ENCODE measurements at places on chromosomes 1 and 21.

DNA sequence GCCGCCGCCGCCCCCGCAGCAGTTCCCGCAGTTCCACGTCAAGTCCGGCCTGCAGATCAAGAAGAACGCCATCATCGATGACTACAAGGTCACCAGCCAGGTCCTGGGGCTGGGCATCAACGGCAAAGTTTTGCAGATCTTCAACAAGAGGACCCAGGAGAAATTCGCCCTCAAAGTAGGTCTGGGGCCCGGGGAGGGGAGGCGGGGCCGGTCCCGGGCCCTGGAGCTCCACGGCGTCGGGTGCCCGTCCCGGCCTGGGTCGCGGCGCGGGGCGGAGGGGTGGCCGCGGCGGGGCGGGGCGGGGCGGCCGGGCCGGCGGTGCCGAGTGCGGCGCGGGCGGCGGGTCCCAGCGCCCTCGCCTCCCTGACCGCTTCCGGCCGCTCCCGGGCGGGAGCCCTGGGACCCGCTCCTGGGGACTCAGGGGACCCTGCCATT is 646 bp downstream of the MAPKAPK2 start:
- no peak for DNase-seq

DNA sequence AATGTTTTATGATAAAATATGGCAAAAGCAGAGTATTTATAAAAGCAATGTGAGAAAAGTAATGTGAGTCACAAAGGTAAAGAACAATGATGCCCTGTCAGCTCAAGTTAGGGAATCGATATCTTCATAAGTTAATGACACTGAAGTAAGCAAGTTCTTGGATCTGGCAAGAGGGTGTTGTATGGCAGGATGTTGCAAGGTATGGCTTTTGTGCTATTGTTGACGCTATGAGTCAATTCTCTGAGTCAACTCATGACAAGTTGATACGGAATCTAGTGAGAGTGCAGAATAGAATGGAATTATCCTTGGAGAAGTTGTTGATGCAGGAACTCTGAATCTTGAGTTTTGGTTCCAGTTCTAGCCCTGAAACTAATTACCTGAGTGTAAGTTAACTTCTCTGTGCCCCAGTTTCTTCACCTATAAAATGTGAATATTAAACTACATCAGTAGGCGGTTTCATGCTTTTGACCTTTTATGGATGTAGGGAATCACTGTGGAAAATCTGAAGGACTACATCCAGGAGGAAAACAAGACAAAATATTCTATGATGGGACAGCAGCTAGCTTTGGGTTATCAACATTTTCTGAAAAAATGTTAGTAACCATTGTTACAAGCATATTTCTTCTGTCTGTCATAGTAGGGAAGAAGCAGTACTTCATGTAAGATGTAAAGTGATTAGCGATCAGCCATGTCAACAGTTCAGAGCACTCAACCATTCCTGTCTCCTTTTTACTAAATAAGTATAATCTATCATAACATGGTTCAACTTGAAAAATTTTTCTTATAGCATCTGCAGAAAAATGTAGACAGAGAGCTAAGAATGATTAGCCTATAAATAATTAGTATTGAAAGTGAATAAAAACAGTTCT is 96.9 kb downstream of the ATP6V1G3 start:
- DNase-seq, result peak; percentile 53

DNA sequence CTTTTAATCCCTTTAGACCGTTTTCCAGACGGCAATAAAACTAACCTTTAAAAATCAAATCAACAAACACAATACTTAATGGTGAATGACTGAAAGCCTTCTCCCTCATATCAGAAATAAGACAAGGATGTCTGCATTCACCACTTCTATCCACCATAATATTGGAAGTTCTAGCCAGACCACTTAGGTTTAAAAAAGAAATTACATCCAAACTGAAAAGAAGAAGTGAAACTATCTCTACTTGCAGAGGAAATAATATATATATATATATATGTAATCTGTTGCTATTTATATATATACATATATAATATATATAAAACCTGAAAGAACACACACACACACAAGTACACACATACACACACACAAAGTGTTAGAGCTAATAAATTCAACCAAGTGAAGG is 100.4 kb downstream of the BRINP3 start:
- no peak for DNase-seq

DNA sequence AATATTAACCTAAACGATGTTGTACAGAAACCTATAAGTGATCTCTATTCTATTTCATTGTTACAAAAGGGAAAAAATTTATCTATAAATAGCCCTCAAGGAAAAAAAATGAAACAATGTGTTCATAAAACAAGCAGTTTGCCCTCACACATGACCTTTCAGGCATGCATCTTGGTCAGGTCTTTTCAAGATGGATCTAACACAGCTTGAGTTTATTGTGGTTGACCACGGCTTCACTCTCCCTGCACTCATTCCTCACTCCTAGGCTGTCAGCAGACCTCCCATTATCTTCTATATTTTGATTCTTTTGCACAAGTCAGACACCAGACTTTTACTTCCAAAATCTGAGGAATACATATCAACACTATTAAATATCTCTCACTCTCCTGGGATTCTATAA is 544.3 kb downstream of the KCNT2 start:
- DNase-seq, result no peak

DNA sequence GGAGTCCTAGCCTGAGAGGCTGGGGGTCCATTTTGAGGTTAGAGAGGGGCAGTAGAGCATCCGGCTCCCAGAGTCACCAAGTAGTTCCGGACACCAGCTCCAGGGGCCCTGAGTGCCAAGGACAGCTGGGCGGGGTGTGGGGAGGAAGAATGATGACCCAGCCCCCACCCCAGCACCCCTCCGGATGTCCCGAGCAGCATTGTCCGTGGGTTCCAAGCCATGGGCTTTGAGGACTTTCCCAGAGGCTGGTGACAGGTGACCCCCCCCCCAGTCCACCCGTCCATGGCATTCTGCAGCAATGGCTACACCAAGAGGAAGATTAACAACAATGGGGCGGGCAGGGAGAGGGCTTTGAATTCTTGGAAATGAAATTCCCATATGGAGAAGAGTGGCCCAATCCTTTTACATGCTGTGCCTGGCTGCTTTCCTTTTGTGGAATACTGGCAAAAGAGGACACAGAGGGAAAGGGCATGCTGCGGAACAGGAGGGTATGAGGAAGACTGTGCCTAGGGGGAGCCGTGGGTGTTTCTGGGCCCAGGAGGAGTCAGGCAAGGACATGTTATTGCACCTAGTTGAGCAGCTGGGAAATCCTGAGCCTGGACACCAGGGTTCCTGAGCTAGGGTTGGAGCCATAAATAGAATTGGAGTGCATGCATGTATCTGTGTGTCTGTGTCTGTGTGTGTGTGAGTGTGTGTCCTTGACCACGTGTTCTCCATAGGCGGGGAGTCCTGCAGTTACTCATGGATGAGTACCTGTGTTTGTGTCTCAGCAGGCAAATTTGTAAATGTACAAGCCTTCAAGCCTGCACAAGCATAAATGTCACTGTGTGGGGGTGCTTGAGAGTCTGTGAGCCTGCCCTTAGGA is 956 bp downstream of the ATP1A2 start:
- DNase-seq, result no peak
